ENCODE measurements at places on chromosomes 3 and 15.

- DNase-seq, result no peak
These were observed 220 bp downstream of the TP63 start for GRCh38 chr3:189631409-189631808.

DNA sequence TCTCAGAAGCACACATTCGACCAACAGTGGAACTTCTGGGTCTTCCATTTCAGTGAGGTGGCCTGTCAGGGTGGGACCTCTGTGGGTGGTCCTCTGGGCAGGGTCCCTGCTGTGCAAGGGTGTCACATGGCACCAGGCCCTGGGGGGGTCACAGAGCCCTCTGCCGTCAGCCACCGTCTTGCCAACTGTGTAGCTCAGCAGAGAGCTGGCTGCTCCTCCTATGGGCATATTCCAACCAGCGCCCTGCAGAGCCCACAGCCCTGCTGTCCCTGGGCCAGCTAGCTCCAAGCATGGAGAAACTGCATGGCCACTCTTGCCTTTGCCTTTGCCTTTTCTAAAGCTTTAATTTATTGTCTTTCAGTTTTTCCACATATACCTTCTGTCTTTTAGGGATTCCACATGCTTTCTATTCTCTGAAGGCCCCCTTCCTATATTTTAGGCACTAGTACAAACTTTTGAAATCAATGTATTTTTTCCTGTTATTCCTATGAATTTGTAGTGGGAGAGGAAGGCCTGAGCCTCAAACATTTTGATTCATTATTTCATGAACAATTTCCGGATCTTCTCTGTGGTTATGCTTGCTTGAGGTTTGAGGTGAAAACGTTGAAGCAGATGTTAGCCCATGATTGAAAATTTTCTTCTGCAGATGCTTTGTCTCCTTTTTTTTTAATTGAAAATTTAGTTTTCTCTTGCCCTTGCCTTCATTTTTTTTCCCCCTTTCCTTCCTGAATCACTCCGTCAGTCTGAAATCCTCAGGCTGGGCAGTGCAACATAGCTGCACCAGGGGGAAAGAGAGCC lies 11.7 kb downstream of the IQCF1 start:
- DNase-seq, result no peak

- DNase-seq, result no peak
These were observed 59.2 kb upstream of the IL12A start for GRCh38 chr3:159929171-159930141.

DNA sequence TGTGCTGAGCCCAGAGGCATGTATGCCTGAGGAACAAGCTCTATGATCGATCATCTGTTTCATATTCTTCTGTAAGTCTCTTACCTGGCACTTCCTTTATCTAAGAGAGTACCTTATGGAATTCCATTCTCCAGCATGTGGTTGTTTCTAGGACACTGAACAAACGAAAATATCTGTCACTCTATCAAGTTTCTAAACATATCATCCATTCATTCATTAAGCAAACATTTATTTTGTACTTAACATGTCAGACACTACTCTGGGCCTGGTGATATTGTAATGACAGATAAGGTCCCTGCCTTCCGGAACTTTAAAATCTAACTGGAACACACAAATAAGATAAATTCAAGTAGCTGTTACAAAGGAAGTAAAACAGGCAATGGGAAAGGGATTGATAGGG lies 477.1 kb downstream of the IGSF11 start:
- no peak for DNase-seq

- DNase-seq, result no peak
These were observed 461.8 kb downstream of the SHQ1 start for GRCh38 chr3:72386327-72387000.

GRCh38 chr3:186849374-186849975 lies 7.0 kb downstream of the ADIPOQ start:
- no peak for DNase-seq

- DNase-seq, result no peak
These were observed 574 bp downstream of the NGRN start for GRCh38 chr15:90266061-90266431.

DNA sequence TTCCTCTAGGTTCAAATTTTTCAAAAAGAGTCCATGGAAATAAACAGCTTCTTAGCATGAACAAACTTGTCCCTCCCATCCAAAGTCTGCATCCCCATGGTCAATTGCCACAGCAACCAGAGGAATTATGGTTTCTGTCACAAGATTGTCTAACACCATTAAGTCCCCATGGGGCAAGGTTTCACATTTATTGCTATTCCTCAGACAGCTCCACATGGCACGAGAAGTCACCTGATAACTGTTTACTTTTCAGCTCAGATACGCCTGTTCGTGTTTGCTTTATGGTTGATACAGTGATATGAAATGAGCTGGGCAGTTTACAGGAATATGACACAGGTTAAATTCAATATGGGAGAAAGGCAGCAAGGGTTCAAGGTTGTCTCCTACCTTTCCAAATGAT lies 37.9 kb upstream of the MUC13 start:
- DNase-seq, result no peak

DNA sequence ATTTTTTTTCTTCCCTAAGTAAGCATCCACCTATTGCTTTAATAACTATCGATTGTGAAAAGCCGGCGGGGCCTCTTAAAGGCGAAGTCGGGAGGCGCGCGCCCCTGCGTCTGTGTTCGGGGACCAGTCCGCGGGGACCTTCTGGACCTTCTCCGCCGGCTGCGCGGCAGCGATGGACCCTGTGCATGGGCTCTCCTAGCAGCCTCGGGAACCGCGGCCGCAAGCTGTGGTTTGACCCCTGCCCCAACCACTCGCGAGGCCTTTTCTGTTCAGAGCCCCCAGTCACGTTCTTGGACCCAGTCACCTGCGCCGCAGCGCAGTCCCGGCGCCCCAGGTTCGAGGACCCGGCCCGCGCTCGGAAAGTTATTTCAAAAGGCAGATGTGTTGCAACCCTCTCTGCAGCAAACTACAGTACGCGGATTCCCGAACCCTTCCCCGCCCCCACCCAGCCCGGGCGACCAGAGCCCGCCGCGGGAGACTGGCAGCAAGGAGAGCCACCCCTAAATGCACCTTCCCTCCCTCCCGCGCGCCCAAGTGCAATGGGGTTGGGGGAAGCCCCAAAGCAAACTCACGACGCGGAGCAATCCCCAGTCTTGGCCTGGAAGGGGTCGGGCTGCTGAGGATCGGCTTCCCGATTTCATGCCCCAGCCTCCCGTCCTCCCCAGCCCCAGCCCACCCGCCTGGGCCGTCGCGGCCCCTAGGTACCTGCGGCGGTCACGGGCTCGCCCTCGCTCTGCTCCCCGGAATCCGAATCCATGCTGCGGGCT lies 684 bp downstream of the TNFAIP8L3 start:
- no peak for DNase-seq

DNA sequence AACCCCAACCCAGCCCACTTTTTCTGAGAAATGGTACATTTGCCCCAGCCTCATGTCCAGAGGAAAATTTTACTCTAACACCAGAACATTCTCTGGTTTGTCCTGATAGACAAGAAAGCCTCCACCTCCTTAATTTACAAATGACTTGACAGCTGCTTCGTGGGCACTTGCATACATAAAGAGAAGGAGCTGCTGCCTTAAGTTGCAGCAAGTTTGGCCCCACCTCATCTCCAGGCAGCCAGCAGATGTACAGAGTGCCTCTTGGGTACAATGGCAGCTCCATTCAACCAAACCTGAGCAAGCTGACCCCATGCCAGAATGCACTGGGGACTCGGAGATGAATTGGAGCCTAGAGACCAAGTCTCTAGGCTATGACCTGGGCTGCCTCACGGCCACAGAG lies 6.2 kb upstream of the H1-8 start:
- no peak for DNase-seq

GRCh38 chr3:5248822-5249221 lies 61.3 kb downstream of the EDEM1 start:
- no peak for DNase-seq

DNA sequence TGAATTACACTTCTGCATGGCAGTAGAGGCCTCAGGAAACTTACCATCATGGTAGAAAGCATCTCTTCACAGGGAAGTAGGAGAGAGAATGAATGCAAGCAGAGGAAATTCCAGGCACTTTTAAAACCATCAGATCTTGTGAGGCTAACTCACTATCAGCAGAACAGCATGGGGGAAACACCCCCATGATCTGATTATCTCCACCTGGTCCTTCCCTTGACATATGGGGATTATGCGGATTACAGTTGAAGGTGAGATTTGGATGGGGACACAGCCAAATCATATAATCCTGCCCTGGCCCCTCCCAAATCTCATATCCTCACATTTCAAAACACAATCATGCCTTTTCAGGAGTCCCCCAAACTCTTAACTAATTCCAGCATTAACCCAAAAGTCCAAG lies 691.1 kb downstream of the SI start:
- no peak for DNase-seq

- no peak for DNase-seq
These were observed 6.1 kb downstream of the VWA5B2 start for GRCh38 chr3:184235381-184236032.

DNA sequence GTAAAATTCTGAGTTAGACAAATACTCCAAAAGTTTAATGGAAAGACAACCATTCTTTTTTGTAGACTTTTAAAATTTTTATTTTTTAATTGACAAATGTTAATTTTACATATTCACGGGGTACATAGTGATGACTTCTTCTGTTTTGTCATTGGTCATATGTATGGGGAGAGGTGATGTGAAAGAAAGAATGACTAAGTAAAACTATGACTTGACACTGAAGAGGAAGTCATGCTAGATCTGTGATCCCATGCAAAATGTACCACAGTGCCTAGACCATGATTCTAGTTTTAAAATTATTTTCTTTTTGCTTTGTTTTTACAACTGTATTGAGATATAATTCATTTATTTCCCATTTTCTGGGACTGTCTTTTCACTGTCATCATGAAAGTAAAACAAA lies 281.6 kb downstream of the MBNL1 start:
- no peak for DNase-seq

- DNase-seq, result no peak
These were observed 18.4 kb upstream of the TOPAZ1 start for GRCh38 chr3:44223299-44223698.

GRCh38 chr3:134941820-134942219 lies 146.8 kb downstream of the EPHB1 start:
- no peak for DNase-seq

- DNase-seq, result no peak
These were observed 780 bp downstream of the RPL22L1 start for GRCh38 chr3:170869239-170869590.

All from type B pancreatic cell (in vitro differentiated cells).